ENCODE measurements at places on chromosomes 16 and 17.

DNA sequence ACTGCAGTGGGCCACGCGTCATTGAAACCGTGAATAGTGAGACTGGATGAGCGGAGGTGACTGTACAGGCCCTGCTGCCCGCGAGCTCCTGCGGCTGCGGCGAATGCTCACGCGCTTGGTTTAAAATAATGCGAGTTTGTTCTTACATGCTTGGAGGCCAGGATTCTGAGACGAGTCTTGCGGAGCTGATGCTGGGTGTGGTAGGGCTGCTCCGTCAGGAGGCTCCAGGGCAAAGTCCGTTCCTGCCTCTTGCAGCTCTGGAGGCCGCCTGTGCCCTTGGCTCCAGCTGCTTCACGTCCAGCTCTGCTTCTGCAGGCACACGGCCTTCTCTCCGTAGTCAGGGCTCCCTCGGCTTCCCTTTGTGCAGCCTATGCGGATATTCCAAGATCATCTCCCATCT, 9.5 kb downstream of the ACSF3 start:
- DNase-seq: no peak

GRCh38 chr16:74053312-74053711, 243.3 kb upstream of the PSMD7 start:
- no peak for DNase-seq

DNA sequence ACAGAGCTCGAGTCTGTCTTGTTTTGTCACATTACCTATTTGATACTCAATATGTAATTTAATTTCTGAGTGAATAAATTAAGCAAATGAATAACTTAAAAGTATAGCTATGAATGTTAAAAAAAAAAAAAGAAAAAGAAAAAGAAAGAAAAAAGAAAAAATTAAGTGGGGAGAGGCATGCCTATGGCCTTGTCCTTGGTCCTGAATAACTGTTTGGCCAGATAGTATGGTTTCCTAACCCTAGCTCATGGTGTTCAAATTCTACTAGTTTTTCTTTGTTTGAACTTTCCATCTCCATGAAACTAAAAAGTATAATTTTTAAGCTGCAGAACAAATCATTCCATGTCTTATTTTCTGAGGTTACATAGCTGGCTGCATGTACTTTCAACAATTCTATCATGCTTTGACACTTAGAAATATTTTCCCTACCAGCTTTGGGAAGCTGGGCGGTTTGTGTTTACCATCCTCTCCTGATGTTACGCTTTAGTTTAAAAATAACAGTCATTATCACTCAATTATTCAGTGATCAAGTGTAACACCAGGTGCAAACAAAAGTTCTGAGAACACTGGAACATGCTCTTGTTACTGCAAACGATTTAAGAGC, 31.8 kb downstream of the TOX3 start:
- peak; percentile 73 for DNase-seq

GRCh38 chr16:12078405-12079280, 102.1 kb downstream of the SNX29 start:
- DNase-seq: no peak

DNA sequence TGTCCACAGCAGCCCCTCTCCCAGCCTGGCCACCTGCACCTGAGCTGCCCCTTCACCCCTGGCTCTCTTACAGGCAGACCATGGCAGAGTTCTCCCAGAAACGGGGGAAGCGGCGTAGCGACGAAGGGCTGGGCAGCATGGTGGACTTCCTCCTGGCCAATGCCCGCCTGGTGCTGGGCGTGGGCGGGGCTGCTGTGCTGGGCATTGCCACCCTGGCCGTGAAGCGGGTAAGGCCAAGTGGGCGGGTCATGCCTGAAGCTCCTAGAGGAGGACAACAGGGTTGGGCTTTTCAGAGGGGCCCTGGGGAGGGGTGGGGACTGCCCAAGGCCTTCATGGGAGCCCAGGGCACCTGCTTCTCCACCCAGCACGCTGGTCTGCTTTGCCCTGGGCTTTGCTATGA, 2.2 kb downstream of the MIEF2 start:
- no peak for DNase-seq

- DNase-seq: no peak
Observed at GRCh38 chr16:2738615-2739014, 13.8 kb upstream of the SRRM2 start.

- no peak for DNase-seq
Observed at GRCh38 chr16:27982184-27982583, 81.3 kb downstream of the GSG1L start.

DNA sequence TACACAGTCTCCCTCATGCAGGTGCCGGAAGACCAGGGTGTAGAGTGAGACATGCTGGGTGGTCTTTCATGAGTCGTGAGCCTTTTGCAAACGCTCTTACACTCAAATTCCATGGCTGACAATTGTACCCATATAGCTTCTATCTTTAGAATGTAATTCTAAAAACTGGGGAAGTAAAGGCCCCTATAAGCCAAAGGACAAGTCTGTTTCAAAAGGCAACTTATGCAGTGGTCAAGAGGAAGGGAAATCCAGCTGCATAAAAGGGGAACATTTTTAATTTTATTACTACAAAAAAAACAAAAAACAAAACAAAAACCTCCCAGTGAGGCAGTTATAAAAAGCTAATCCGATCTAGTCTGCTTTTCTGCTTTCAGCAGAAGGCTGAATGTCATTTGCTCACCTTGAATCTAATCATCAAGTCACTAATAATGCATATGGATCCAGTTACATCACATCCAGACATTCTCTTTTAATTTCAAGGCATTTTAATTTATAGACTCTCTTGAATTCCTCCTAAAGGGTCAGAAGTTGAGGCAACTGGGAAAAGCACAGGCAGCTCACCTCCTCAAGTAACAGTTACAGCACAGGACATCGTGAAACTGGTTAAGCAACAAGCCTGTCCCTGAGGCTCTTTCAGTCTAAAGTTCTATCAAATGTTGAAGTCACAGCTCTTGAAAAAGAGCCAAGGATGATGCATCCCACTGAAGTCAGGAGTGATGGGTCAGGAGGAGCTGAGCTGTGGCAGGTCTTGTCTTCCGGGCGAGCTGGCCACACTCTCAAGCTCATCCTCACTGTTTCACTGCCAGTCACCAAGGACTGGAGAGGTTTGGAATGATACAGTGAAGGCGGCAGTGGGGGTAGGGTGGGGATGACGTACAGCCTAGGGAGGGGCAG, 99.7 kb downstream of the VPS53 start:
- DNase-seq: no peak

GRCh38 chr17:13569398-13570123, 32.2 kb downstream of the HS3ST3A1 start:
- no peak for DNase-seq

GRCh38 chr16:68289621-68290329, 21.0 kb downstream of the SLC7A6OS start:
- no peak for DNase-seq

DNA sequence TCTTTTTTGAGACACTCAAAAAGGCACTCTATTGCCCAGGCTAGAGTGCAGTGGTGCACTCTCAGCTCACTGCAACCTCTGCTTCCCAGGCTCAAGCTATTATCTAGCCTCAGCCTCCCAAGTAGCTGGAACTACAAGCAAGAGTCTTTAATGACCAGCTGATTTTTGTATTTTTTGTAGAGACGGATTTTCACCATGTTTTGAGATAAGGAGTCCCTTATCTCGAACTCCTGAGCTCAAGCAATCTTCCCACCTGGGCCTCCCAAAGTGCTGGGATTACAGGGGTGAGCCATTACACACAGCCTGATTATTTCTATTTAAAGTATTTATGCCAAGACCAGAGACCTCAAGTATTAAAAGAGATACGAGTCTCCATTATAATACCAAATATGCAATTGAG, 566.1 kb upstream of the CA10 start:
- no peak for DNase-seq

- DNase-seq: no peak
Observed at GRCh38 chr16:86089991-86090390, 191.0 kb downstream of the IRF8 start.

DNA sequence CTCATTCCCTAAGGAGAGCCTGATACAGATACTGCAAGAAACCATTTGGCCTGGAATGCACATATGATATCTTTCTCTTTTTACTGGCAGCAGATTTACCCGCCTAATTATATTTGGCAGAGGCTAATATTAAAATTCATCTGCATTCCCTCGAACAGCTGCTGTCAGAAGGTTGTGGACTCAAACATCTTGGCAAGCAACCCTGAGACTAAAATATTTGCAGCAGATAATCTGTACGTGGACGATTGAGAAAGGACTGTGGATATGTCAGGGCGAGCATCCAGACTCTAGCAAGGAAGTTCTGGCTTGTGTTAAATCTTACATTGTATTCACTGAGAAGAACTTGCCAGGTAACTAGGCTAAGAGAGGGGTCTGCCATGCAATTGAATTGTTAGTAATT, 65.2 kb downstream of the SNX20 start:
- DNase-seq: no peak

DNA sequence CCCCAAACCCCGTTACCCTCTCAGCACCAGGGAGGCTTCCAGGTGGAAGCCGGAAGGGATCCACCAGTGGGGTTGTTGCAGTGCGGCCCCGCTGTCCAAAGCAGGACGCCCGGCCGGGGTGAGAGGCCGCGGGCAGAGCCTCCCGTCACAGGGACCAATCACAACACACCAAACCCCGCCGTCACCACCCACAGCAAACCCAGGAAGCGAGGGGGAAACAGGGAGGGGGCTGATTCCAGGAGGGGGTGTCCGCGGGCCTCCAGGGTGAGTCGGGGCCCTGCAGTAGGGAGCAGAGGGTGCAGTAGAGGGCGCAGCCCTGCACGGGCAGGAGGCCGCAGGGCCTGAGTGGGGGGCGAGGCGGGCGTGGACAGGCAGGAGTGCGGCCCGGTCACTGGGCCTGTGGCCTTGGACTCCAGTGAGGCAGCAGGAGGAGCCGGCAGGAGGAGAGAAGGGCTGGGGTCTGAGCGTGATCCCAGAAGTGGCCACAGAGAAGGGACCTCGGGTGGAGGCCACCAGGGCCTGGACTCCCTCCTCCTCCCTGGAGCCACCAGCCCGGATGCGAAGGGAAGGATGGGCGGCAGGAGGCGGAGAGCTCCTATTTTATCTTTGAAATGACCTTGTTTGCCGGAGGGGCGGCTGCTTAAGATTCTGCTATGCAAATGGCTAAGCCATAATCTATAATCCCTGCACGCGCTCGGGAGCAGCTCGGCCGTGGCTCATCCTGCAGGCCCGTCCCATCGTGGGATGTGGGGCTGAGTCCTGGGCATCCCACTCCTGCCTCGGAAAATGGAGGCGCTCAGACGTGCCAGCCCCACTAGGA, 41.5 kb downstream of the ZFPM1 start:
- no peak for DNase-seq

DNA sequence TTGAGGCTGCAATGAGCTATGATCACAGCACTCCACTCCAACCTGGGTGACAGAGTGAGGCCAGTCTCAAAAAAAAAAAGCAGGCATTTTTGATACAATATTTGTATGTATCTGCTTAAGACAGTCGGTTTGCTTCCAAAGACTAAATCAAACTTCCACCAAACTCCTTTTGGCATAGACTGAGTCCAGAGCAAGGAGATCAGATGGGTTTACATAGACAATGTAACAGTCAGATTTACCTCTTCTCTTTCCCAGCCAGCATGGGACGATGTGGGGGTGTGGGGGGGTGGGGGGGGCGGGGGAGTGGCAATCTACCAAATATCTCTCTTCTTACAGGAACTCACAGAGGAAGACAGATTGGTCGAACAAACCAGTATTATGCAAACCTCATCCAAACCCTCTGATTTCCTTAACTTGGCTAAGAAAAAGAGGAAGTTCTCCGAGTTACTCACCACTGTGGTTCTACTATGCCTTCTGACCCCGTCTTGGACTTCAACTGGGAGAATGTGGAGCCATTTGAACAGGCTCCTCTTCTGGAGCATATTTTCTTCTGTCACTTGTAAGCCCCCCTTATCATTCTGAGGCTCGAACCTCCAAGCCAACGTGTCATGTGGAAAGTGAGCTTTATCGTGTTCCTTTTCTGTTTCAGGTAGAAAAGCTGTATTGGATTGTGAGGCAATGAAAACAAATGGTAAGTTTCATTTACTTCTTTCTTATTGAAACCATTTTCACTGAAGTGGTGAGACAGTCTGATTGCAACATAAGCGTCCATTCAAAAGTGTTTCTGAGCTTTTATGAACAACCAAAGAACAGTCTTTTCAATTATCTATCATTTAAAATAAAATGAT, at the start of gene MILR1:
Gene MILR1 (plus strand): TSS at position 451 of the 848 bp plus-strand sequence. CDS start 54 bp downstream, at position 505.
- DNase-seq: no peak

DNA sequence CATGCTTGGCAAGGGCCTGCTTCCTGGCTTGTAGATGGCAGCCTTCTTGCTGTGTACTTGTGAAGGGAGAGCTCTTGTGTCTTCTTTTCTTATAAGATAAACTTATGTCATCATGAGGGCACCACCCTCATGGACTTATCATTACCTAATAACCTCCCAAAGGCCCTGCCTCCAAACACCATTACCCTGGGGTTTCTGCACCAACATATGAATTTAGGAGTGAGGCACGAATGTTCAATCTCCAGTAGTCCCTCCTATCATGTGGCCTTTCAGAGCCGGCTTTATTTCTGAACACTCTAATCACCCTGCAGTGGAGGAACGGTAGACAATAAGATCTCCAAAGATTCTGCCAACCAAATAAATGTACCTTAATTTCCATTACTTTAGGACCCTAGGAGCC, 144.3 kb downstream of the ABCC12 start:
- DNase-seq: no peak

DNA sequence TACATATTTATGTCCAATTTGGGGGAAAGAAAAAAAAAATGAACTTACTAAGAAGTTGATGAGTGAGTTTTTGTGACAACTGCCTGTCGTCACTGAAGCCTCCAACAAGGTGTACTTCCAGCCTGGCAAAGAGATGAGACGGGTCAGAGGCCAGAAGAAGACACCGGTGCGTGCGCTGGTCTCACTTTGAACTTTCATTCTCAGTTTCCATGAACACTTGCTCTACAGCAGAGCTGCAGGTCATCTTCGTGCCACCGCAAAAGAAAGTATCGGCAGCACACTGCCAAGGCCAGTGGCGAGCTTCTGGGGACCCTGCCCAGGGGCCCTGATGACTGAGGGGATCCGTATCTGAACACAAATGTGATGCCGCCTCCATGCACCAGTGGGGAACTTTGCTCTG, 11.6 kb downstream of the NTAN1 start:
- no peak for DNase-seq

- no peak for DNase-seq
Observed at GRCh38 chr17:76994237-76994637, 126.0 kb downstream of the MGAT5B start.
